Left kidney (tissue), 8 donors: ENCODE measurements at places on chromosomes 1 and 21.

DNA sequence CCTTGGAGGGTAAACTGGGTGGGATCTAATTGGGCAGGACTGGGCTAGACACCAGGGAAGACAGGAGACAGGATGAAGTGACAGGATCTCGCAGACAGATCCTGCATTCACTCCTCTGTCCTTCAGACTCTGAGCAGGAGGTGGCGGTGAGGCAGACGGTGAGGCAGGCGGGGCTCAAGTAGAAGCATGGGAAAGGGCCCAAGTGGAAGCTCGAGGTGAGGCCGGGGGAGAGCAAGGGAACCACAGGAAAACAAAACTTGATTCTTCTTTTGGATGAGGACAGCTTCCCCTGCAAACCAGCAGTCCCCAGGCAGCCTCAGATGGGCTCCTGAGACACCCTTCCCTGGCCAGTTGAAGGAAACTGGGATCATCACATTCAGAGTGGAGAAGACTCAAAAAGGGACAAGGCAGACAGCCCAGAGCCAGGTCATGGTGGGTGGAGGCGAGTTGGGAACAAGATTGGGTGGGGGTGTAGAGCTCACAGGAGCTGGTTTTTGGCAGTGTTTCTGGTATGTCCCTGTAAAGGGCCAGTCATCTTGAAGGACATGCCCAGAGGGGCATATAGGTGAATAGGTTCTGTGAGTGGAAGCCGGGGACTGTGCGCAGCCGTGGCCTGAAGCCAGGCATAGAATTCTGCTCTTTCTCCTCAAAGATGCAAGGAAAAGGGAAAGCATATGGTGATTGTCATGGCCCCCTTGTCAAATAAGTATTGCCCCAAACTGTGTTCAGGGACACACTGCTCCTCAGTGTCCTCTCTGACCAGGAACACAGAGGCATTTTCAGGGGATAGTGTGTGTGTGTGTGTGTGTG, 18.0 kb downstream of the INKA2 start:
- no peak for DNase-seq

DNA sequence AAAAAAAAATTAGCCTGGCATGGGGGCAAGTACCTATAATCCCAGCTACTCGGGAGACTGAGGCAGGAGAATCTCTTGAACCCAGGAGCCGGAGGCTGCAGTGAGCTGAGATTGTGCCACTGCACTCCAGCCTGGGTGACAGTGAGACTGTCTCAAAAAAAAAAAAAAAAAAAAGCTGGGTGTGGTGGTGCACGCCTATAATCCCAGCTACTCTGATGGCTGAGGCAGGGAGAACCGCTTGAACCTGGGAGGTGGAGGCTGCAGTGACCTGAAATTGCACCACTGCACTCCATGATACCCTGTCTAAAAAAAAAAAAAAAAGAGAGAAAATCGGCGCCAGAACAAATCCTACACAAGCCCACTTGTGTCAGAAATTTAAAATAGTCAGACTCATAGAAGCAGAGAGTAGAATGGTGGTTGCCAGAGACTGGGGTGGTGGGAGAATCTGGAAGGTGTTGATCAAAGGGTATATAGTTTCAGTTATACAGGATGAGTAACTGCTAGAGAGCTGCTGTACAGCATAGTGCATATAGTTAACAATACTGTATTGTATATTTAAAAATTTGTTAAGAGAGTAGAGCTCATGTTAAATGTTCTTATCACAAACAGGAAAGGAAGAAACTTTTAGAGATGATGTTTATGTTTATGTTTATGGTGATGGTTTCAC, 9.6 kb downstream of the DIP2A start:
- no peak for DNase-seq

DNA sequence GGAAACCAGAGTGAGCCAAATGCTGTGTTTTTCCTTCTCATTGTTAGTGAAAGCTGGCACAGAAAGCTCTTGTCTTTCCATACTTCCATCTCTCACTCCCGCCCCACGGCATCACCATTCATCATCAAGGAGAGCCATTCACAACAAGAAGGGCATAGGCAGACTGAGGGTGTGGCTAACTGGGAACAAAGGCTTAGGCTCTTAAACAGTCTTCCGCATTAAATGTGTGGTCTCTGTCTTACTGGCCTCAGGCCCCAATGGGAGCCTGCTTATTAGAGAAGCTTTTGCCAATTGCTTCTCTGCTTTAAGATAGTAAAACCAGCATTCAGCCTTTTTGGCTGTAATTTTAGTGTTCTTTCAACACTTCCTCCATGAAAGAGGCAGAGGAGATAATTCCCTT, 51.4 kb downstream of the TNFSF18 start:
- DNase-seq, result no peak

DNA sequence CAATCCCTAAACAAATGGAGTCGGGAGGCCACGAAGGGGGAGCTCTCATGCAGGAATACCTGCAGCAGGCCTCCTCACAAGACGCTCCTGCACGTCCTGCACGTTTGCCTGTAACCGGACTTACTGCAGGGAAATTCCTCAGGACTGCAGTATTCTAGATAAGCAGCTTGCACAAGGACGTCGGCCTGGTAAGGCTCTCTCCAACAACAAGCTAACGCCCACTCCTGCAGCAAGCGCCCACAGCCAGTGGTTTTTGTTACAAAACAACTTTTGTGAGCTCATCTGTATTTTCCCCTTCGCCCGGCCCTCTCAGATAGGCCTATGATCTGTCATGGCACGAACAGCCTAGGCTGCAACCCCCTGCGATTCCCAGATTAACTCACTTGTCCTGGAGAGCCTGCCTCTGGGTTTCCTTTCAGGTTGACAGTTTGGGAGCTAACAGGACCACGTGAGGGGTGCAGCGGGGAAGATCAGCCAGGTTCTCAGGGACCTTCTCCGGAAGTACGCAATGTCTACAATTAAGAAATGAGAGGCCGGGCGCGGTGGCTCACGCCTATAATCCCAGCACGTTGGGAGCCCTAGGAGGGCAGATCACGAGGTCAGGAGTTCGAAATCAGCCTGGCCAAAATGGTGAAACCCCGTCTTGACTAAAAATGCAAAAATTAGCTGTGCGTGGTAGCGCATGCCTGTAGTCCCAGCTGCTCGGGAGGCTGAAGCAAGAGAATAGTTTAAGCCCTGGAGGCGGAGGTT, 921 bp upstream of the MIB2 start:
- no peak for DNase-seq

DNA sequence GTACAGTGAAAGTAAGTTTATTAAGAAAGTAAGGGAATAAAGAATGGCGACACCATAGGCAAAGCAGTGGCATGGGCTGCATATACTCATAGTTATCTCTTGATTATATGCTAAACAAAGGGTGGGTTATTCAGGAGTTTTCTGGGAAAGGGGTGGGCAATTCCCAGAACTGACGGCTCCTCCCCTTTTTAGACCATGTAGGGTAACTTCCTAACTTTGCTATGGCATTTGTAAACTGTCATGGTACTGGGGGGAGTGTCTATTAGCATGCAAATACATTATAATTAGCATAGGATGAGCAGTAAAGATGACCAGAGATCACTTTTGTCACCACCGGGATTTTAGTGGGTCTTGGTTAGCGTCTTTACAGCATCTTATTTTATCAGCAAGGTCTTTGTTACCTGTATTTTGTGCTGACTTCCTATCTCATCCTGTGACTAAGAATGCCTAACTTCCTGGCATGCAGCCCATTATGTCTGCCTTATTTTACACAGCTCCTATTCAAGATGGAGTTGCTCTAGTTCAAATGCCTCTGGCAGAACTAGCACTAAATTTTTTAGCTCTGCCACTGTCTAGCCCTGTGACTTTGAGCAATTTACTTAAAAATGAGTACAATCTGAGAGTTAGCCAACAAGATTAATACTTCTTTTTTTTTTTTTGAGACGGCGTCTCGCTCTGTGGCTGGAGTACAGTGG, 110.3 kb upstream of the PALMD start:
- no peak for DNase-seq

- peak; percentile 70 for DNase-seq
Observed at GRCh38 chr21:31580866-31581276, 78.6 kb upstream of the SOD1 start.

DNA sequence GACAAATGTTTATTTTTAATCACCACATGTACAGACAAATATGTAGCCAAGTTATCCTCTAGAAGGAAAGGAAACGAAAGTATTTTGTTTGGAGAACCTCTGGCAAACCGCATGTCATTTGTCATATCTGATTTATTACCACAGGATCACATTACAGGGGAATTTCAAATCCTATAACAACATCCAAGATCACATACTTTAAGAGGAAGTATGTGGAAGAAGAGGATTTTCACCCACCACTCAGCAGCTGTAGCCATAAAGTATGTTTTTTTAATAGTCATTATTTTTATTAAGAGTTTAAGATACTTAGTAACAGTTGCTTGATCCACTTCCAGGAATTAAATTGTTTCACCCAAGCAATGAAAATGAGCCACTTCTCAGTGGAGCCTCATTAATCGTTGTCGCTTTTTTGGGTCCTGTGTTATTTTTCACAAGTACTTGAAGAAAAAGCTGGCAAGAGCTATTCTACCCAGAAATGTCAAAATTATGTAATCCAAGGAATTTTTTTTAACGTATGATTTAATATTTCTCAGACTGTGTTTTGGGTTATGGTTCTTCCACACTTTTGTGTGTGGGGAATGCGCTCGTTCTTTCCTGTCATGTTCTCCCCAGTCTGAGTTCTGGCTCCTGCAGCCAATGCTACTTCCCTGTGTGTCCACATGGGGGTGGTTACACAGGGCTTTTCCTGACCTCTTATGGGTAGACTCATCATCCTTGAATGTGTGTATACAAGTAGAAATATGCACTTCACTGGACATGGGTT, 6.9 kb downstream of the SERTAD4 start:
- DNase-seq, result no peak

DNA sequence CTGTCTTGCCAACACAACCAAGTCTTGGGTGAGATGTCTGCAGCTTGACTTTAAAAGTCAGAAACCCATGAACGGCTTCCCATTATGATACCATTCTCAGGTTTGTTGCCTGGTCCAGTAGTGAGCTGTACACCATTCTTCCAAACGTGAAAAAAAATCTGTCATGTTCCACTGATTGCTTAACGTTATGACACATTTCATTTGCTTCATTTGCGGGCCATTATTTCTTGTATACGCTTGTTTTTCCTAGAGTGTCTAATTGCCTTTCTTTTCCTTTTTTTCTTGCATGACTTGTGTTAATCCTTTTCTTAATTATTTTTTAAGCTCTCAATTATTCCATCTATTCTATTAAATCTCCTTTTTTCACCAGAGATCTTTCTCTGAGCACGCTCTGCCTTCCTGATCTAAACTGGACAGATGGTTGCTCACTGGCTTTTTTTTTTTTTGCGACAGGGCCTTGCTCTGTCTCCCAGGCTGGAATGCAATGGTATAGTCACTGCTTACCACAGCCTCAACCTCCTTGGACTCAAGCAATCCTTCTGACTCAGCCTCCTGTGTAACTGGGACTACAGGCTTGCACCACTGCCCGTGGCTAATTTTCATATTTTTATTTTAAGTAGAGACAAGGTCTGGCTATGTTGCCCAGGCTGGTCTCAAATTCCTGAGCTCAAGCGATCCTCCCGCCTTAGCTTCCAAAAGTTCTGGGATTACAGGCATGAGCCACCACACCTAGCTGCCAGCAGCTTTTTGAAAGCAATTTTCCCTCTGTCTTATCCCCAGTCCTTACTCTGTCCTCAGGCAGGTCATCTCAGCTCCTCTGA, 31.7 kb upstream of the CAMTA1 start:
- DNase-seq, result no peak

DNA sequence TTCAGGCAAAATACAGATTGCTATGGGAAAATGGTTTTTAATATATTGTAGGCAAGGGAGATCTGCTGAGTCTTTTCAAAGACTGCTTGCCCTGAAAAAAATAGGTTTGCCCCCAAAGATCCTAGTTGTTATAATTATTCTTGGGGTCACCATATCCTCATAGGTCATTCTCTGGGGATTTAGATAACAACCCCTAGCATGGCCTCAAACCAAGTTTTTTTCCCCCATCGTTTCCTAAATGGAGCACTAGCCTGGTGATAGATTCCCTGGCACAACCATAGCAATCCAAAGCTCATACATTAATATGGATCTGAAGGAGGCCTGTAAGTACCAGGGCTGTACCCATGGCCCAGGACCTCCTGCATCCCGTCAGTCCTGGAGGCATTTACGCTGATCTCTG, 315.2 kb downstream of the BACH1 start:
- DNase-seq, result no peak

DNA sequence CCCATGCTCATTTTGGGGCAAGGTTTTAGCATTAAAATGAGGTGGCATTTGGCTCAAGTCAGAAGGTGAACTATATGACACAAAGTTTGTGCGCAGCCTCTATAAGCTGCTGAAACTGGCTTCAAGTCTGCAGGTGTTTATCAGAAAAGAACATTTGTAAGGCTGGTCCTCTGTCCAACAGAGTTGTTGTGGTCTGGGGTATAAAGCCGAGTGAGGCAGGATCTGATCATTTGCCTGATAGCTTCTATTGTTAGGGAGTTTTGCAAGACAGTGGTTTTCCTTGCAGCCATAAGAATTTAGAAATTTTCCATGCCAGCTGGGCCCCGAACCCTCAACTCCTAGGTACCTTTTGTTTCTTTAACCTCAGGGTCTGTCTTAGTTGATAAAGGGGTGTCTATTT, 130.8 kb downstream of the PGBD5 start:
- DNase-seq, result no peak

DNA sequence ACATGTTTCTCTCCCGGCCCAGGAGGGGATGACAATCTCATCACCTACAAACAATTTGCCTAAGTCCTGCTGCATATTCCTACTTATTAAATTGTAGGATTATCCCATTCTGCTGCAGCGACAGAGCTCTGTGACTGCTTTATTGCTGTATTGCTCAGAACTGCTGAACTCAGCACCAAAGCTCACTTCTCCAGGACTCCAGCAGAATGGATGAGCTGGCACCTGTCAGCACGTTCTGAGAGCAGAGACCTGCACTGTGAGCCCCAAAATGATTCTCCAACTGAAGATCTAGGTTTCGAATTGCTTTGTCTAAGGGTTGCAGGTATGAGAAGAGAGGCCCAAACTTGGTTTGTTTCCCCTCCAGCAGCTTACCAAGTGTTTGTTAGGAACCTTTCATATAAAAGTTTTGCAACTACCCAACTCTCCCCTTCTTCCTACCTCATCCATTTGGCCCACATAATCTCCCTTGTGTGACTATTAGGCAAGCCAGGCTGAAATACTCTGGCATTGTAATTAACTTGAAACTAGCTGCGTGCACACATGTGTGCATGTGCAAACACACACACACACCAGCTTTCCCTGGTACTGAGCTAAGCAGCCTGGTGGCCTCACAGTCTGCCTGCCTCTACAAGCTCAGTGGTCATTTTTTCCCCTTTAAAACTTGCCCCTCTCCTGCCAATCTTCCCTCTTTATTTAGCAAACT, 161.4 kb upstream of the CAMK1G start:
- DNase-seq, result no peak
